GM20000 (cell line): ENCODE measurements at places on chromosomes 6 and 20.

DNA sequence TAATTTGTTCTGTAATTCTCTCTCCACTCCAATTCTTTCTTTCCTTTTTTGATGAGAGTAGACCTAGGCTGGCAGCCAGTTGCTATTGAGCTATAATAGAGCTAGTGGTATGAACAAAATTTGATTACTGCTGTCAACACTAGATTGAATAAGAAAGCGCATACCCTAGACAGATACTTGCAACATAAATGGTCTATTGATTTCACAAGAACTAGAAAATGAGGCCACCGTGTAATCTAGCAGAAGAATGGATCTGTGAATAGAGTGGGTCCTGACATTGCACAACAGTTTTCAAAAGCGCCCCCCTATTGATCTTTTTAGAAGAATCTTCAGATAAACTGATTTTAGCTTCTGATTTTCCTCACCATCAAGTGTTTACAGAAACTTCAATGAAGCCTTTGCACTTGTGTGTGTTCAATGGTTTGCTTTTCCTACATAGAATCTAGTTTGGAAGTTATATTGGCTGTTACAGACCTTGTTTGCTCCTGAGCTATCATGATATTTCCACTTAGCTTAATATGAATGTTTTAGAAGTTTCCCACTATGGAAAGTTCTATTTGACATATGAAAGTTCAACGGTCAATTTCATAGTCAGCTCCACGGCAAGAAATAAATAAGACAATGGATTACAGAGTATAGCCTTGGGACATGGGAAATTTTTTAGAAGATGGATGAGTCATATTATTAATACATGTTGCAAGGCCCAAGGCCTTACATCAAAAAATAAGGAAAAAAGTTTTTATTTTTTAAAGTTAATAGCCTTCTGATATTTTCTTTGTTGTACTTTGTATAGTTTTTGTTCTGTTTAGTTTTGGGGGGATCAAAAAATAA lies 55.6 kb downstream of the UTRN start:
- no peak for DNase-seq

DNA sequence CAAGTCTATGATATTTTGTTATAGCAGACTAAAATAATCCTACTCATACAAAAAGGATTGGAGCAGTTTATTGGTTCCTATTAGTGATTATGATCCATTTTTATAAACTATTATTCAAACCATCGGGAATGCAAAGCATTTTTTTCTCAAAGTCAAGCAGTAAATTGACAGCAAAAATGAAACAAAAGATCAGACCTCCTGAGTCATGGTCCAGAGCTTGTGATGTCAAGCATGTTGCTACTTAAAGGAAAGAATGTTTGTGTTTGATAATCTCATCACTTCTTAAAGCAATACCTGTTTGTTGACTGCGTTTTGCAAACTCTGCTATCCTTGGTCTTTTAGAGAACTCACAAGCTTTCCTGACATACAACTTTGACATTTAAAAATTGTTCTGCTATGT lies 204.4 kb downstream of the SAMD5 start:
- DNase-seq = no peak

- peak; percentile 12 for DNase-seq
Measured at GRCh38 chr6:5580736-5581581, 319.6 kb downstream of the FARS2 start.

GRCh38 chr20:23700931-23701330 lies 12.1 kb upstream of the CST4 start:
- DNase-seq = no peak

DNA sequence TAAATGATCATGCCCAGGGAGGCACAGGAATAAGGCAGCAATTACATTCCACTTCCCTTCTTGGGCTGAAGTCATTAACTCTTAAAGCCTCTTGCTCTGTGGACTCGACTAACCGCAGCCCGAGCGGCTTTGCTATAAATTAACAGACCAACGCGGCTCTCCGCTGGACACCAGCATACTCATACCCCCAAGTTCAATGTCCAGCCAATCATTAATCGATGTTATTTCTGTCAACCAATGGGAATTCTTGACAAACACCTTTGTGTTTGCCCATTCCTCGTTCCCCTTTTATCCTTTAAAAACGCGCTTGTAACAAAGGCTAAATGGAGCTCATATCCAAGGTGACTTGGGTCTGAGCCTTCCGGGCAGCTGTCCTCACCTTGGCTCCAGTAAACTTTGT lies 183.1 kb upstream of the RALGAPA2 start:
- DNase-seq = no peak

DNA sequence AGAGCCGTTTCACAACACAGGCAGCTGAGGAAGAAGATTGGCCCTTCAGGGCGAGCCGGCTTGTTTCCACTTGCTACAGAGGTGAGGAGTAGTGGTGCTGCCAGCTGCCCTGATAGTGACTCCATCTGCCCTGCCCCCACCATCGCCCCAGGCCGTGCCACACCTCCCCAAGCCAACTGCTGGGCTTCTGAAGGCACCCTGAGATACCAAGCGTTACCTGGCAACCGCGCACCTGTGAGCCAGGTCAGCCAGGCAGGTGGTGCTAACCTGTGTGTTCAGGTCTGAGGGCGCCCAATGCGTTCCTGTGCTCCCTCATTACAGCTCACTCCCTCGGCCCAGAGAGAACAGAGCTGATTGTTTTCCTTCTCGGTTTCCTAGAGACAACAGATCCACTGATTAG lies 299.1 kb upstream of the ID4 start:
- no peak for DNase-seq

- no peak for DNase-seq
Measured at GRCh38 chr20:62475027-62475771, 596 bp downstream of the GATA5 start.

DNA sequence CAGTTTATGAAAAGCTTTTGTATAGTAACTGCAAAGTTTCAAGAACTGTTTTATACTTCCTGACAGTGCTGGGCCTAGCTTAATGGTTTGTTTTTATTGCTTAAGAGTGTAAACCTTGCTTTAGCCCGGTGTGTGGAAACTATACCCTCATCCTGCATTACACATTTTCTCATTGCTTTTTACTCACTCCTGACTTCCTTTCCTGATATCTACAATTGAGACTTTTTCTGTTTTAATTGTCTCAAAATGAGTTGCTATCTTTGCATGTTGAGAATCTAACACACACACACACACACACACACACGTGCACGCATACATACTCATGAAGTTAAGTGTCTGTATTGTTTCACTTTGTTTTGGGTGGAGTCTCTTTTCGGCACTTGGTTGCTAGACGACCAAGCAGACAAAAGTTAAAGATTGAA lies 16.7 kb downstream of the BMP2 start:
- DNase-seq = no peak

DNA sequence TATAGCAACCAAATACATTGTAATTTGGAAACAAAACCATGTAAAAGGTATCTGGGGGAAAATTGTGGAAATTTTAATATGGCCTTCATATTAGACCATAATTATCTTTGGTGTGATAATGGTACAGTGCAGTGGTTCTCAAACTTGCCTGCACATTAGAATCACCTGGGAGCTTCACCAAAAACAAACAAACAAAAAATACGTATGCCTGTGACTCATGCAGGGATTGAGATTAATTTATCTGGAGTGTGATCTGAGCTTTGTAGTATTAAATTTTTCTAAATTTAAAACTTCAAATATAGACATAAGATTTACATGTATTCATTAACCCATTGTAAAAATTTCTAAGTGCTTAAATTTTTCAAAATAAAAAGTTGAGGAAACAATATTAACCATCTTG lies 31.5 kb downstream of the ARHGAP18 start:
- DNase-seq = no peak

DNA sequence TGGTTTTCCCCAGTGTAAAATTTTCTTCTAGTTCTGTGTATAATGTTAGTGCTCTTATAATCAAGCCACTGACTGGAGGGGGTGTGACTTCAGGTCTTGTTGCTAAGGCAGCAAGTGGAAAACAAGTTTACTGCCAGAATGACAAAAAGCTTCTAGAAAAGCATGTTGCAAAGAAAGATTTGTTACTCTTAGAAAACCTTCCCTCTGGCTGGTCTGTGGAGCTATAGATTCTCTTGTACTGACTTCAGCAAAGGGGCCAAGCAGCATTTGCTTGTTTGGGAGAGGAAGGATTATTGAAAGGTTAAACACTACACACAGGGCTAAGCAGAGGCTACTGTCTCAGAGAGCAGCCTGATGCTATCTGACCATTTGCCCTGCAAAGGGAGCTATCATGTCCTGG lies 288.8 kb downstream of the BTBD9 start:
- DNase-seq = no peak

DNA sequence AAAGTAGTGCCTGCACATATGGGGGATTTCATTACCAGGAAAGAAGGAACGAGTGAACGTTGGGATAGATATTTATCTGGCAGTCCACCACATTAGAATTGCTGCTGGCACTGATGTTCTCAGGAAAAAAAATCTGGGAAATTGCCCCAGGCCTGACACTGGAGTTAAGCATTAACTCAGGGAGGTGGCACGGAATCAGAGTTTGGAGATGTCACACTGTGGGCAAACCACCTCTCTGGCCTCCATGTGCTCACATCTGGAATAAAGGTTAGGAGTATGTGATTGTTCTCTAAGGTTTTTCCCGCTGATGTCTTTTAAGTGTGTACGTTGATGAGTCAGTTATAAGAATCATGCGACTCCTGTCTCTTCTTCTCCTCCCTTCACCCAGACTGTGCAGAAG lies 7.9 kb downstream of the TGM3 start:
- DNase-seq = no peak

GRCh38 chr6:142845624-142846458 lies 99.1 kb downstream of the HIVEP2 start:
- no peak for DNase-seq

DNA sequence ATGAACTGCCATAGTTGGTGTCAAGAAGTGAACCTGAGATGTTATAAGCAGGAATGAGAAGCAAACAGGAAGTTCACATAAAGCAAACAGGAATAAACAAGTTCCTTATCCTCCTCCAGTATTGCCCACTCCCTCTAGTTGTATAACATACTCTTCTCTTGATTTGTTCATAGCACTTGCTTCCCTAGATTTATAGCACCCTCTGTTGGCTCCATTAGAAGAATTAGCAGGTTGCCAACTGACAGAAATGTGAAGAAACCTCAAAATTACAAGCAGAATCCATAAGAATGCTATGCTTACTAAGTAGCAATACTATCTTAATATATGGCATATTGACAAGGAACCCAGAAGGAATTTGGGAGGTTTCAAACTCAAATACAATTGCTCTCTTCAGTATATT lies 195.4 kb downstream of the TBX18 start:
- no peak for DNase-seq

GRCh38 chr6:155219299-155219698 lies 44.5 kb upstream of the CLDN20 start:
- no peak for DNase-seq

DNA sequence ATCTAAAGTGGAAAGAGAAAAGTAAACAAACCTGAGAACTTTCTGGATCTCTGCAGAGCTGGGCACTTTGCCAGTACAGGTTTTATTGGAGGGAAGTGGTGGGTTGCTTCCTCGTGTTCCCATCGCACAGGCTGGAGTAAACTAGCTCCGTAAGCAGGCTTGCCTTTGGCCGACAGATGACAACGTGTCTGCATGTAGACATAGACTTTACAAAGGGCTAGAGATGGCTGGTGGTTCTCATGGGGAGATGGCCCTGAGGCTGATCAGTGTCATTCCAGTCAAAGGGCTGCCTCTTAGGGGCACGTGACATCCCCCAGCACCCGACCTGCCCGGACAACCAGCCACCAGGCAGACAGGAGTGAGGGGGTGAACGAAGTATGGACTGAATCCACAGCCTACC lies 98.8 kb downstream of the YTHDF1 start:
- no peak for DNase-seq

DNA sequence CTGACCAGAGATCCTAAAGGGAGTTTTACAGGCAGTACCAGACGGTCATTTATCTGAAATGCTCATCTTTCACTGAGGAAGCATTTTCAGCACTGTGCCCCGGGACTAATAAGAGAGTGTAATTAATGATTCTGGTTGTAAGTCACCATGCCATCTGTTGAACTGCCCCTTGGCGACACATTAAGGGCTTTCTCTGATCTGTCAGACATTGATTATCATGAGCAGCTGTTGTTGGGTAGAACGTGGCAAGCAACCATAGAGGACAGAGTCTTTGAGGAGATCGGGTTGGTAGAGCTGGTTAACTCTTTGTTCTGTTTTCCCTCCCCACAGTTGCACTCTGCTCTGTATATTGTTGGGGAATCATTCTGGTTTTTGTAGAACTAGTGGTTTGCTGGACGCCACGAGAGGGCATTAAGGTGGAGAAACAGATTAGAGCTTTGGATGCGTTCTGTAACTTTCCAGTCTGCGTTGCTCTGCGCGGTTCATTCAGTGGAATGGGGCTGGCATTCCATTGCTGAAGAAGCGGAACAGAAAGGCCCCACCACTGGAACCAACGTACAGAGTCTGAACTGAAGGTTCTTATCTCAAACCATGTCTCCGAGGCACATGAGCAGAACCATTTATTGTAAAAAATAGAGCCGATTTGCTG lies 34.3 kb downstream of the RPRD1B start:
- no peak for DNase-seq

DNA sequence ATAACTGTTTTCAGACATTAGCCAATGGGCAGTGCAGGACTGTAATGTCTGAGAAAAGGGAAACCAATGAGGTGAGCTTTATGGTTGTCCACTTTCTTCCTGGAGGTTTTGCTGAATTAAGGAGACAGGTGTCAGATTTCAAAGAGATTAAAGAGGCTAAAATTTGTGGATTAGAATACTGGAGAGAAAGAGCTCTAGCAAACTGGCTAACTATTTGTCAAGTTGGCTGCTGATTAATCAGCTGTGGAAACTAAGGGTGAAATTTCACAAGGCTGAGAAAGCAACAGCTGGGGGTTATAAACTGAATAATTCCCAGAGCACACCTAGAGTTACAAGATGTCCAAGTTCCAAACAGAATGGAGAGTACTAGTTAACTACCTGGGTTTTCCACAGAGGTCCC lies 198.9 kb downstream of the TBC1D32 start:
- no peak for DNase-seq

GRCh38 chr20:25194333-25194972 lies 1.1 kb upstream of the ENTPD6 start:
- DNase-seq = no peak

- DNase-seq = no peak
Measured at GRCh38 chr6:71510856-71511255, 222.2 kb downstream of the OGFRL1 start.
